ENCODE measurements at places on chromosomes 2 and 18.
A peak's percentile ranks its signal among the peaks of the same experiment; 100 is the strongest.

GRCh38 chr2:17190527-17190926, 327.7 kb downstream of the RAD51AP2 start:
- DNase-seq: no peak

GRCh38 chr2:223042704-223043118, 9.3 kb upstream of the KCNE4 start:
- no peak for DNase-seq

- peak; percentile 9 for DNase-seq
These were observed 40.4 kb downstream of the TMEM18 start for GRCh38 chr2:636641-637405.

DNA sequence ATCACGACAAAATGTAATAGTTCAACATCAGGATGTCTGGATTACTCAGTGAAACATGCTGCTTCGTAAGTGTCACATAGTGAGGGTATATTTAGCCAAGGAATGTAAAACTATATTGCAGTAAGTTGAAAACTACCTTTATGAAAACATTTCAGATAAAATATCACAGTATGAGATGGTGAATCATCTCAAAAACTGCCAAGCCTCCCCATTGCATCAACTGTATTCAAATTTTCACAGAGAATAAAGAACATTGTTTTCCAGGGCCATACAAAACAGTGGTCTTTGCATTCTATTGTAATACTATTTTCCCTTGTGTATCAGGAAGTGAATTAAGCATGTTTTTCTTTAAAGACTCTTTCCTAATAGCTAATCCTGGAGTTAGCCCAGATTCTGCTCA, 47.6 kb upstream of the MSTN start:
- no peak for DNase-seq

GRCh38 chr18:47264308-47264700, 12.8 kb upstream of the SKOR2 start:
- no peak for DNase-seq
